ENCODE measurements at places on chromosomes 1 and 21.

- no peak for DNase-seq
Measured at GRCh38 chr1:234154320-234155251, 218.7 kb upstream of the COA6 start.

DNA sequence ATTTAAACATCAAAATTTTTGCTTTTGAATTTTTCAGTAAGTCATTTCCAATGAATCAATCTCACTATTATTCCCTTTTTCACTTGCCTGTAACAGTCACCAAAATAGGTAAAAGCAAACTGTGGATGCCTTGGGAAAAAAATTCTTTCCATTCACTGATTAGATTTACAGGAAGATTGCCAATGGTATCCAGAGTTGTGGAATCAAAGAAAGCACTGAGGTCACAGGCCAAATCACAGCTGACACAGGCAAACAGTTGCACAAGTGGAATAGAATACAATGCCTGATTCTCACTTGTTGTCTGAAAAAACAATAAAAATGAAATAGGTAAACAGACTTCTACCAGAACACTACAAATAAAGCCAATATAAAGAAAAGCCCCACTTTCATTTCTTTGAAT lies 48.4 kb downstream of the LTN1 start:
- DNase-seq: peak; percentile 1

DNA sequence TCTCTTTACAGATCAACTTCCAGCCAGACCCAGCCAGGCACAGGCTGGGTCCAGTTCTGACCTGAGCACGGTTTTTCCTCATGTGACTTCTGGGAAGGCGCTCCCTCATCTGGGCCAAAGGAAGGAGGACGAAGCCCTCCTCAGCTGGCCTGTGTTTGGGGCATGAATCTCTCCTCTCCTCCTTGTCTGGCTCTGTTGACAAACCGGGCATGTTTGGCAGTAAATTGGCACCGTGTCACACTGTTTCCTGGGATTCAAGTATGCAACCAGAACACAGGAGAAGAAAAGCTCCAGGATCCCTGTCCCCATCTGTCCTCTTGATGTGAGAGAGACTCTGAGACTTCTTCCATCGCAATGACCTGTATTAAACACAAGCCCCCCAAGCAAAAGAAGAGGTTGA lies 18.3 kb downstream of the NECAP2 start:
- DNase-seq: no peak

- DNase-seq: peak; percentile 22
Measured at GRCh38 chr1:171984262-171984661, 143.0 kb downstream of the DNM3 start.

GRCh38 chr1:153572569-153573015 lies 6.9 kb upstream of the S100A2 start:
- DNase-seq: peak; percentile 16

GRCh38 chr21:38384675-38385426 lies 113.4 kb downstream of the ERG start:
- DNase-seq: no peak

DNA sequence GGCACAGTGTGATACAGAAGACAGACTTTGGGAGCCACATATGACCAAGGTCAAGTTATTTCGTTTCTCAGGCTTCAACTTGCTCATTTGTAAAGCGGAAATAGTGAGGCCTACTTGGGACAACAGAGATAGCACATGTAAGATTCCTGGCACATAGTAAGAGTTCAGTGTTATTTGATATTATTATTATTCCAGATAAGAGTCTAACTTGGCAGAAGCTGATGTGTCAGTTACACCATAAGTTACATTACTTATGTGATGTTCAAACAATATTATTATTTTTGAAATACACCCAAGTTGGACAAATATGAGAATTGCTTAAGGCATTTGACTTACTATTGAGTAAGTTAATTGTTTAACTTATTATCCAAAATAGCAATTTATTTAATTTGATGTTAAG lies 10.2 kb upstream of the CYP4X1 start:
- DNase-seq: no peak

GRCh38 chr1:241396747-241397681 lies 40.0 kb upstream of the RGS7 start:
- no peak for DNase-seq

GRCh38 chr1:66519992-66520391 lies 14.0 kb upstream of the SGIP1 start:
- no peak for DNase-seq

DNA sequence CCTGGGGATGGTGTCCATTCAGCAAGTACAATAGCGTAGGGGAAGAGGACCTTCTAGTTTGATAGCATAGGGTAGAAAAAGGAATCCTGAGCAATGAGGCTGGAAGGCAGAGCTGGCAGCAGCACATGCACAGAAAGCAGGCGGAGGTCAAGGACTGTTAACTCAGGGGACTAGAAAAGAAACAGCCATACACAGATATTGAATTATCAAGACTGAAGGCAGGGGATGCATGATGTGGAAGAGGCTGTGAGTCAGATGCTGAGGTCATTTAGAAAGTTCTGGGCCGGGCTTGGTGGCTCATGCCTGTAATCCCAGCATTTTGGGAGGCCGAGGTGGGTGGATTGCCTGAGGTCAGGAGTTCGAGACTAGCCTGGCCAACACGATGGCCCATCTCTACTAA lies 65.6 kb downstream of the OPTC start:
- no peak for DNase-seq

- no peak for DNase-seq
Measured at GRCh38 chr1:230463760-230464159, 37.6 kb upstream of the PGBD5 start.

GRCh38 chr1:47225430-47226100 lies 6.5 kb downstream of the TAL1 start:
- DNase-seq: no peak

GRCh38 chr1:163090321-163090945 lies 21.3 kb downstream of the RGS4 start:
- no peak for DNase-seq

GRCh38 chr1:5098981-5099385 lies 444.6 kb downstream of the AJAP1 start:
- no peak for DNase-seq

GRCh38 chr21:32565856-32566465 lies 19.4 kb downstream of the TCP10L start:
- no peak for DNase-seq

DNA sequence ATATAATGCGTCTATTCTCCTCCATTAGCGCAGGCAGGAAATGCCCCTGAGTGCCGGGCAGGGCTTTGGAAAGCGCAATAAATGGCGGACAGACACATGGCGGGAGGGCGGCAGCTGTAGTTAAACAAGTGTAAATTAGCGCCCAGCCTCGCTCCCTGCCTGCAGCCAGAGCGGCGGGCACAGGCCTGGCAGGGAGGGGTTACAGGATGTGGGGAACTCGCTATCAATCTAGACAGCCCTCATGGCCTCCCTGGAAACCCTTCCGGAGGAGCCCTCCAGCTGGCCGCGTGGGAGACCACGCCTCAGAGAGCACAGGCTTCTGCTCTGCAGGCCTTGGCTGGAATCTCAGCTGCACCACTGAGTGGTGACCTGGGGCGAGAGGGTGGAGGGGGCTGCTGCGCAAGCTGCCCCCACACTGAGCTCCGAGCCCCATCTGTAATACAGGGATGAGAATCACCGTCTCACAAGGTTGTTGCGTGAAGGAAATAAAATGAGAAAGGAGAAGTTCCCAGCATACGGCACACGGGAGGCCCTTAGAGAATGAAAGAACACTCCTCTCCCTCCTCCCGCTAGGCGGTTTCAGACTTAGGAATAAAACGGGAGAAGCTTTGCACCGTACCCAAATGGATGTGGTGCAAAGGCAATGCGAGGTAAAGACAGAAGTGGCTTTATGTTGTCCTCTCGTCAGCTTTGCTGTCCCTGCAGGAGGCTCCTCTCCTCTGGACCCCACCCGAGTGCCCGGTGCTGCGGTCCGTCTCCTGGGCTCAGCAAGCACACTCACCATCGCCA lies 167.2 kb upstream of the POU3F1 start:
- no peak for DNase-seq

DNA sequence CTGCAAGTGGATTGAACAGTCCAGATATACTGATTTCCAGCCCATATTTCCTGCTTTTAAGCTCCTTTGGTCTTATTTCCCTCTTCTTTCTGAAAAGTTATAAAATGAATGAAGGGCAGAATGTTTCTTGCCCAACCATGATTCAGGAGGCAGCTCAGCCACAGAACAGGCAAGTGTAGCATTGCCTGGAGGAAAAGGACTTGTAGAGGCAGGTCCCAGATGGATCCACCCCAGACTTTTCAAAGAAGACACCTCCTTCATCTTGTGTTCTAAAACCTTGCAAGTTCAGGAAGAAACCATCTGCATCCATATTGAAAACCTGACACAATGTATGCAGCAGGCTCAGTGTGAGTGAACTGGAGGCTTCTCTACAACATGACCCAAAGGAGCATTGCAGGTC lies at the start of gene CLCA2:
Gene CLCA2, plus strand, starts transcription at position 299 of the 400 bp plus-strand sequence. Its CDS starts 77 bp downstream, at position 376.
- DNase-seq: no peak

GRCh38 chr1:36396359-36396758 lies 1.3 kb downstream of the LSM10 start:
- DNase-seq: no peak

DNA sequence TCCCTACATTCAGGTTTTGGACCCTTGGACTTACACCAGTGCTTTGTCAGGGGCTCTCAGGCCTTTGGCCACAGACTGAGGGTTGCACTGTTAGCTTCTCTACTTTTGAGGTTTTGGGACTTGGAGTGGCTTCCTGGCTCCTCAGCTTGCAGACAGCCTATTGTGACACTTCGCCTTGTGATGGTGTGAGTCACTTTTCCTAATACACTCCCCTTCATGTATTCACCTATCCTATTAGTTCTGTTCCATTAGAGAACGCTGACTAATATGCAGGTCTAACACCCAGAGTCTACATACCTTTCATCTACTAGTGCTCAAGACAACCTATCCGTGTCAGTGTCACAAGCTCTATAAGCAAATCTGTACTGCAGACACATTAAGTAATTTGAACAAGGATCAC lies 605.3 kb downstream of the KCNT2 start:
- no peak for DNase-seq

DNA sequence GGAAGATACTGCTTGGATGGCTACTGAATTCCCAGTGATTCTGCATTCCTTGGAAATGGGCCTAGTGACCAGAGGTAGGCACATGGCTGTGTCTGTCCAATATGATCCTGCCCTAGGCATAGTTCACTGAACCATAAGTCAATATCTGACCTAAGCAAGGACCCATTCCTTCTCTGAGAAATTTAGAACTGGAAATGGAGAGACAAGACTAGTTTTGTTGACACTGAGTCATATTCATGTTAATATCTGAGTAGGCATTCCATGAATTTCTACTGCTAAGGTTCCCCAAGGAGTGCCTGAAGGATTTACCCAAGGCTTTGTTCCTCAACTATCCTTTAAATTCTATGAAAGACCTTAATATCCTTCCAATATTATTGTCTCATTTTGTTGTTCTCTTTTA lies 329.8 kb upstream of the BEND5 start:
- DNase-seq: no peak

GRCh38 chr1:58391056-58391455 lies 155.5 kb downstream of the OMA1 start:
- no peak for DNase-seq

Measured in anterior cingulate cortex (tissue), 58 donors.